ENCODE measurements at places on chromosomes 1 and 21.

GRCh38 chr1:19353596-19353995 lies 41.5 kb downstream of the SLC66A1 start:
- DNase-seq: no peak

GRCh38 chr1:157134442-157134841 lies 3.8 kb downstream of the ETV3 start:
- DNase-seq: no peak

DNA sequence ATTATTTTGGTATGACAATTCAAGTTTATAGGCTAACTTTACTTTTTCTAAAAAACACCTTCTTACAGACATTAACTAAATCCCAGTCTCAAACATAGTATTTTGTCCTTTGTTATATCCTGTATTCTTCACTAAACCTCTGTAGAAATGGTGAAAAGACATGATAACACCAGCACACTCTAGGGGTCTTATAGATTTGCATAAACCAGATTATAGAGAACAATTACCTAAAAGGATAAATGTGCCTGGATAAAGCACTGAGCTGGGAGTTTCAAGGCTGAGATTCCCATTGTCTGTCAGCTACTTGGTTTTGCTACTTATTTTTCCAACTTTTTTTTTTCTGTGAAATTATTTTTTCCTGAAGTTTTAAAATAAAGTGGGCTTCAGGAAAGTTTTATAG lies 1288.6 kb upstream of the TMPRSS15 start:
- DNase-seq: no peak

DNA sequence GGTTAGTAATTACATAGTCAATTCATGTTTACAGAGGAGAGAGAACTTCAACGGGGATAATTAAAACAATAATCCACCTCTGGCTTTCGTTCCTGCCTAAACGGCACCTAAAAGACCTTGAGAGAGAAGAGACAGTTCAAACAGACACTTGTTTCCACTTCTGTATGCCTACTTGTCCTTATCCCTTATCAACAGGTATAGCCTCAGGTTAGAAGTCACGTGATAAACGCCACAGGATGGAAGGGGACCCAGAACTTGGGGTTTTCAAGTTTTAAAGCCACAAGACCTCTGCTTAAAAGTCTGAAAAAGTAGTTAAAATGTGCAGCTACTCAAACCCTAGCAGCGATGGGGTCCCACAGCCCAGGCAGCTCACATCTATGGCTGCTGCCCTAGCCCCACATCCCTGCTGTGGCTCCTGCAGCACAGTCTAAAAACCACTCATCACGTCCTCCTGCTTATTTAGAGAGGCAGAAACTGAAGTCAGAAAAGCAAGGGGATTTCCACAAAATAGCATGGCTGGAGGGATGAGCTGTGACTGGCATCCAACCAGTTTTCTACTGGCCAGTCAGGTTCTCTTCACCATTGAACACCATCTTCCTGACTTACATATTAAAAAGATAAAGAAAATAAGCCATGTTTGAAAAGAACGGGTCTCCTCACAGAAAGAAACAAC lies 51.2 kb upstream of the SEC16B start:
- DNase-seq: no peak

DNA sequence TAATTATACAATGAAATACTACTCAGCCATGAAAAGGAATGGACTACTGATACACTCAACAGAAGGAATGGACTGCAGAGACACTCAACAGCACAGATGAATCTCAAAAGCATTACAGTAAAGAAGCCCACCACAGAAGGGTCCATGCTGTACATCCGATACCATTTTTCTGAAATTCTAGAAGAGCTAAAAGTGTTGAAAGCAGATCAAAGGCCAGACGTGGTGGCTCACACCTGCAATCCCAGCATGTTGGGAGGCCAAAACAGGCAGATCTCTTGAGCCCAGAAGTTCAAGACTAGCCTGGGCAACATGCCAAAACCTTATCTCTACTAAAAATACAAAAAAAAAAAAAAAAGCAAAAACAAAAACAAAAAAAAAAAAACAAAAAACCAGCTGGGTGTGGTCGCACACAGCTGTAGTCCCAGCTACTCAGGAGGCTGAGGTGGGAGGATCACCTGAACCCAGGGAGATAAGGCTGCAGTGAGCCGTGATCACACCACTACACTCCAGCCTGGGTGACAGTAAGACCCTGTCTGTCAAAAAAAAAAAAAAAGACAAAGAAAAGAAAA lies 15.5 kb downstream of the PPP1R15B start:
- no peak for DNase-seq

GRCh38 chr1:51061231-51061918 lies 40.7 kb upstream of the C1orf185 start:
- DNase-seq: no peak

GRCh38 chr1:22618056-22618455 lies 18.4 kb upstream of the C1QA start:
- no peak for DNase-seq
